Activated CD8-positive, alpha-beta memory T cell treated with anti-CD3 and anti-CD28 coated beads for 4 hours (primary cell): ENCODE measurements at places on chromosomes 1 and 21.

DNA sequence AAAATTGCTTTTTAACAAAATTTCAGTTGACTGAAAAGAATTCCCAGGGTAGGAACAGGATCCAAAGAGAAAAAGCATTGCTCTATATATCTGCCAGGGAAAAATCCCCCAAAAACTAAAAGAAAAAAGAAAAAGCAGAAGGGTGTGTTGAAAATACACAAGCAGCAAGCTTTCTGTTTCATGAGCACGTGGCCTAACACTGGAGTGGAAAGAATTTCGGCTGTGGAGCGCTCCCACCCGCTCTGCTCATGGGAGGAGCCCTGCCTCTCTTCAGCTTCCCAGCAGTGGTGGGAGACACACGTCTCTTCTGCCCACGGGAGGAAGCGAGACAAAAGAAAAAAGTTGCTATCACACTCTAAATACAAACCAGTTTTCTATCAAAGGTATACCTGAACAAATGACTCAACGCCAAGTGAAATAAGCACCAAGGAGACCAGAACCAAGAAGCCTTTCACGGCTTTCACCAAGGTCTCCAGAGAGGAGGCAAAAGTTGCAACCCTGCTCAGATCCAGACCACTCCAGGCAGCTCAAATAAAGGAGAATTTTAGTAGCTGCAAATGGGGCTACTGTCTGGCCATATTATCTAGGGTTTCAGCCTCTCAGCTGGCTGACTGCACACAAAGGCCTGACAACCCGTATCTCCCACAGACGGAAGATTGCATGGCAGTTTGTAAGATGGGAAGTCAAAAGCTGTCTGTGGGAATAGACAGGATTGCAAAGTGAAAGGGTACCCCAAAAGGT lies 29.5 kb upstream of the ZNF496 start:
- DNase-seq = no peak

DNA sequence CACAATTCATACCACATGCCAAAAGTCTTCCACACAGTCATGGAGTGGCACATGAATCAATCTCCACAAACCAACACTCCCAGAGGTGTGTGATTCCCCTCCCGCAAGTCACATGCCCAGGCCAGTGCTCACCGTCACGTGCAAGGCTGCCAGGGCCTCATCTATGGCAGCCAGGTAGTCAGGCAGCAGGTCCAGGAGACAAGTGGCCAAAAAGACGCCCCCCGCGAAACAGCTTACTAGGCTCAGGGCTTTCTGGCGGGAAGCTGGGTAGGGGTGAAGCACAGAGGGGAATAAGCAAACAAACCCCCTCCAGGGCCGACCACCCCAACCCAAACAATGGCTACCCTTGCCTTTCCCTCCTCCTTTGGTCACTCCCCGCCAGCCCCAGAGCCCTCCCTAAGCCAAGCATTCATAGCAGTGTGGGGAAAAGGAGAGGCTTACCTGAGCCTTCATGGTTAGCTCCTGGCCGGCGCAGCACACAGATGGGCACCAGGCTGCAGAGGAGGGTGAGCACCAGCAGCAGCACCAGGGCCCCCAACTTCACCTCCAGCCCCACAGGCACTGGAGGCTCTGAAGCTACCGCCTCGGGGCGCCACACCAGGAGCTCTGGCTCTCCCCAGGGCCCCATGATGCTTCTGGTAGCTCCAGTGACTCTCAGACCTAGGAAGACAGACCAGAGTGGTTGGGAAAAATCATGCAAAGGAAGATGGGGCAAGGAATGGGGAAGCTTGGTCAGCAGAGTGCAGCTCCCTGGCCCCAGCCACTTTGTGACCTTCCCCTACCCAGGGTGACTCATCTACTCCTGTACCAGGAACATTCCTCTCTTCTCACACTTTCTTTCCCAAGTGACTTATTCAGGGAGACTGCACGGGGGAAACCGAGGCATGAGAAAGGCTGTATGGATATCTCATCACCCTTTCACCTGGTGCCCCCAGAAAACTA lies 978 bp downstream of the SLC39A1 start:
- no peak for DNase-seq

DNA sequence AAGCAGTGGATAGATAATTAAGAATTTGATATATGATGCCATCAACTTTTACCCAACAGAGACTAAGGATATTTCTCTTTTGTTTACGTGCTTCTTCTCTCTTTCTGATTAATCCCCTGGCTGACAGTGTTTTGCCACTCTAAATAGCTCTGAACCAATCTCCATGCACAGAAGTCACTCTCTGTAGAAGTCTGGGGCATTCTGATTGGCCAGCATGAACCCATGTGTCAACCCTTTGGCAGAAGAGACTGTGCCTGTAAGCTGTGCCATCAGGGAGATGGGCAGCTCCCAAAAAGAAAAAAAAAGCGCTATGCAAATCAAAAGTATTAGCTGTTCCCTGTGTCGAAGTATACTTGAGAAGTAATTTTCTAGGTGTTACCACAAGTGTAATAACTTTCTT lies 34.1 kb upstream of the NRIP1 start:
- DNase-seq = no peak

- no peak for DNase-seq
These were observed 9.3 kb upstream of the S100A10 start for GRCh38 chr1:152002960-152003359.

DNA sequence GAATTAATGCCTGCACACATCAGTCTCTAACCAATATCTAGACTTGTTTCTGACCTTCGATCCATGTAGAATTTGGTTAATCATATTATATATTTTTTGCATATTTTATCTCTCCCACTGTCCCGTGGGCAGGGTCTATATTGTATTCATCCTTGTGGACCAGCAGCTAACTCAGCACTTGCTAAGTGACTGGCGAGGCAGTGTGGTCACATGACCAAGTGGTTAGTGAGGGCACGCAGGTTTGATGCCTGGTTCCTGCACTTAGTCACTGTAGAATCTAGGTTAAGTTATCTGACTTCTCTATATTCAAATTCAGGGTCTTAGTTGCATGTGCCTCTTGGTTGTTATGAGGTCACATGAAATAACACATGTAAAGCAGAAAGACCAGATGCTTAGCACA lies 120.5 kb downstream of the UBE2U start:
- DNase-seq = no peak

GRCh38 chr1:15952317-15953258 lies 23.3 kb downstream of the ZBTB17 start:
- DNase-seq = no peak

- no peak for DNase-seq
These were observed 14.2 kb upstream of the BCAS2 start for GRCh38 chr1:114595602-114596001.

DNA sequence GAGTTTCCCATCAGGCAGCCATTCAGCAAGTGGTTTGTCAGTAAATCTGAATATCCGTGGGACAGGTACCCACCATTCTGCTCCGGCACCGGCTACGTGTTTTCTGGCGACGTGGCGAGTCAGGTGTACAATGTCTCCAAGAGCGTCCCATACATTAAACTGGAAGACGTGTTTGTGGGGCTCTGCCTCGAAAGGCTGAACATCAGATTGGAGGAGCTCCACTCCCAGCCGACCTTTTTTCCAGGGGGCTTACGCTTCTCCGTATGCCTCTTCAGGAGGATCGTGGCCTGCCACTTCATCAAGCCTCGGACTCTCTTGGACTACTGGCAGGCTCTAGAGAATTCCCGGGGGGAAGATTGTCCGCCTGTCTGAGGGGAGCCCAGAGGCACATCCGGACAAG lies 48.4 kb downstream of the B3GALT5 start:
- no peak for DNase-seq

DNA sequence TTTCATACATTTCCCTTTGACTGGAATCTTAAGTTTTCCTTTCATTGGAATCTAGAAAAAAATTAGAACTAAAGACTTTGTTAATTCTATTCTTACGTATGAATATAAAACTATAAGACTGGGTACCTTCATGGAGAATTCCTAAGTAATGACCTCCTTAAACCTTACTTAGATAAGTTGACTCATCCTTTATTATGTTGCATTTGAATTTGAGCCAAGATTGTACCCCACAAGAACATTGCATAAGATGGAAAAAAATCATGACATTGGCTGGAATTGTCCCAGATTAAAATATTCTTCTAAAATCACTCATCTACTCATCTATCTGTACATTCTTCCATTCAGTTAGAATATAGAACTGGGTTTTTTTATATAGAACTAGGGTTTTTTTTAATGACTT lies 137.4 kb downstream of the C1orf21 start:
- DNase-seq = no peak

GRCh38 chr1:33086384-33086850 lies 5.5 kb downstream of the AZIN2 start:
- DNase-seq = no peak

GRCh38 chr1:155322571-155322952 lies 1.9 kb downstream of the RUSC1 start:
- no peak for DNase-seq

- no peak for DNase-seq
These were observed 25.2 kb upstream of the C1orf174 start for GRCh38 chr1:3925256-3925655.

DNA sequence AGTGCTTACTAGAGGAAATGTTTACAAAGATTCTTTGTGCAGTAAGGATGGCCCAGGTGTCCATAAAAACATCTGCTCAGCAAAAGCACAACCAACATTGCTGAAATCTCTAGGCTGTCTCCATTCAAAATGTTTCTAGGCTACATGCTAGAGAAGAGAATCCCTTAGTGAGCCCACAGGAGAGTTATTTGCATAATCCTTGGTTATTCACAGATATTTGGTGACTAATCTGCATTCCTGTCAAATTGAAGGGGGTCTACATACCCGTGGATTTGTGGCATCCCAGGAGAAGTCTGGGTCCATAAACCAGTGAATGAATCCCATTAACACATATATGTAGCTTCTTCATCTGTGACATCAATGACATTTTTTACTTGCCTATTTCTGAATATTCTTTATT lies 261.3 kb upstream of the ESRRG start:
- DNase-seq = no peak

DNA sequence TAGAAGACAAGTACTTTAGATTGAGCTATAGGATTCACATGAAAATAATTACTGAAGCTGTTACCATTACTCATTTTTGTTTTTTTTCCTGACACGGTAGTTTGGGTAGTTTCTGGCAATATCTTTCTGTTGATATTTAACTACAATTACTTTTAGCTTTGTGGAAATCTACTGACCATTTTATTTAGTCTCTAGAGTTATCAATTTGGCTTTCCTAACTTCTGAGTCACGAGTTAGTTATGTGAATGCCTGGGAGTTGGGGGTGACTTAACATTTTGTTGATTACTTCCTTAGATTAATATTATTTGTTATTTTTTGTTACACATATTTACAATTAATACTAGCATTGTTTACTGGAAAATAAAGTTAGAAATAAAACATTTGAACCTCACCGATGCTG lies 160.6 kb downstream of the HMCN1 start:
- no peak for DNase-seq

DNA sequence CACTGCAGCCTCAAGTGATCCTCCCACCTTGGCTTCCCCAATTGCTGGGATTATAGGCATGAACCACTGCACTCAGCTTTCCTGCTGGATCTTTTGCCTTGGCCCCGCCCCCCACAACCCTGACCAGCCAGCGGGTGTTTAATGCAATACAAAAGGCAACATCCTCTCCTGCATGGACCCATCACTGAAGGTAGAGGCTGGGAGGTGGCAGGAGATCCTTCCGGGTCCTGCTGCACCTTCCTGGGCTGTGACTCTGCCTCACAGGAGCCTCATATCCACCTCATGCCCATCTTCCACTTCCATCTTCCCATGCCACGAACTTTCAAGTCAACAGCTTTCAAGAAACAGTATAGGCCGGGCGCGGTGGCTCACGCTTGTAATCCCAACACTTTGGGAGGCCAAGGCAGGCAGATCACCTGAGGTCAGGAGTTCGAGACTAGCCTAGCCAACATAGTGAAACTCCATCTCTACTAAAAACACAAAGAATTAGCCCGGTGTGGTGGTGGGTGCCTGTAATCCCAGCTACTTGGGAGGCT lies 11.7 kb upstream of the WNT9A start:
- DNase-seq = no peak

DNA sequence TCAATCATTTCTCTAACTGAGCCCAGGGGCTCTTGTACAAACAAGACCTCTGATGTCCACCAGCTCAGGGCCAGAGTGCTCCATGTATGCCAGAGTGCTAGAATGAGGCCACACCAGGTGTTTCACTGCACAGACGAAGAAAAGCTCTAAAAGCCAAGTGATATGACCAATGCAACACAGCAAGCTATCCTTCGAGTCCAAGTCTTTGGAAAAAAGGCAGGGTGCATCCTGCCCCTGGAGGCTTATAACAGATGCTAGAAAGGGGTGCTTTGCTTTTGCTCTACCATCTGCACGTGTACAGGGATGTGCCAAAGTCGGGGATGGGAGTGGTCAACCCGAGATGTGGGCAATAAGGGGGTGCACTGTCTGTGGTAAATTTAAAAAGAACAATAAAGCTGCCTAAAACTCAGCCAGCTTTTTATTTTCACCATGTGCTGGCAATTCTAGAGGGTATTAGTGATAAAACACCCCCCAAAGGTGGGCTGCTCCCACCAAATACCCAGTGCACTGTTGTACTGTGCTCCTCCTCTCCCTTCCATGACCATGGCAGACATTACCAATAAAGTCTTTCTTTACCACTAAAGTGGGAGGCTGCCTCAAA lies 32.1 kb downstream of the SMIM12 start:
- no peak for DNase-seq

- no peak for DNase-seq
These were observed at the start of gene CD53 for GRCh38 chr1:110872745-110873720. Gene CD53, plus strand, starts transcription at chr1:110873148. Its CDS starts 18,261 bp downstream, at chr1:110891409.

DNA sequence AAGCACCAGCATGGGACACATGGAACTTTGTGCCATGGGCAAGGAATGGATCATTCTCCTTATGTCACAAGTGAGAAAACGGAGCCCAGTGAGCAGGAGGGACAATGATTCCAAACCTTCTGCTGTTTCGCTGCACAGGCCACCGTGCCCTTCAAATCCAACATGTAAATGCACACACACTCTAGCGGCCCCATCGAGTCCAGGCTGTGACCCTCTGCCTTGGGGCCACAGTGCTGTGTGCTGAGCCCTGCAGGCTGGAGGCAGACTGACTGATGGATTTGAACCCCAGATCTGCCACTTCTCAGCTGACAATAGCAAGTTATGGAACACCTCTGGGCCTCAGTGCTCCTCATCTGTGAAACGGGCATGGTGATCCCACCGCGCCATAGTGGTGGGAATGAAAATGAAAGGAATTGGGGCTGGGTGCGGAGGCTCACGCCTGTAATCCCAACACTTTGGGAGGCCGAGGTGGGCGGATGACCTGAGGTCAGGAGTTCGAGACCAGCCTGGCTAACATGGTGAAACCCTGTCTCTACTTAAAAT lies 63.6 kb downstream of the ALPL start:
- no peak for DNase-seq

- no peak for DNase-seq
These were observed 96.6 kb downstream of the FGGY start for GRCh38 chr1:59393211-59394180.

DNA sequence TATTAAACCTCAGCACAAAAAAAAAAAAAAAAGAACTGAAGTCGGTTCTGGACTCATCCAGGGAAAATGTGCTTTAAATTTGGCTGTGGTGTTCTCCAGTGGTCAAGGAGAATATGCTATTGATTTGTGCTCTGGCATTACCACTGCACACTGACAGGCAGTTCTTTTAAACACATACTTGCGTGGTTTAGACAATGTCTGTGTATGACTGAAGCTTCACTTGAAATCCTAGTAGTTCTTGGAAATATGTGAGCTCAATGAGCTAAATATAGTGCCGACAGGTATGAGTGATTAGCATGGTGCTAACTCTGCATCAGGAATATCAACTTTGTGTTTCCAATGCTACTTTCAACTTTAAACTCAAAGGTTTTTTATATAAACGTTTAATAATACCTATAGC lies 415.6 kb downstream of the SMYD3 start:
- no peak for DNase-seq
